ENCODE measurements at places on chromosomes 16 and 17. TPM values are rescaled to one million over a fixed set of nuclear protein-coding genes. Genes with fewer than 3 reads are reported as not detected.

The KRTAP4-3 gene
- total RNA-seq, result not detected

The IRX5 gene
- total RNA-seq, result not detected

The HEATR3 gene
- 26.8 TPM for total RNA-seq

The SLC5A10 gene
- not detected for total RNA-seq

The CD300LF gene
- total RNA-seq, result not detected

The CCL5 gene
- total RNA-seq, result 18.1 TPM

The DUS1L gene
- 175 TPM for total RNA-seq

The RNF166 gene
- 59.0 TPM for total RNA-seq

The KRTAP1-5 gene
- not detected for total RNA-seq

The SEZ6L2 gene
- total RNA-seq, result not detected

The ABCA8 gene
- total RNA-seq, result not detected

The TIGD7 gene
- 5.3 TPM for total RNA-seq

The PRAC1 gene
- not detected for total RNA-seq

The MYH2 gene
- not detected for total RNA-seq

The GFOD2 gene
- total RNA-seq, result 14.0 TPM
